Inflammatory macrophage (primary cell): ENCODE measurements at places on chromosomes 12 and 14.

DNA sequence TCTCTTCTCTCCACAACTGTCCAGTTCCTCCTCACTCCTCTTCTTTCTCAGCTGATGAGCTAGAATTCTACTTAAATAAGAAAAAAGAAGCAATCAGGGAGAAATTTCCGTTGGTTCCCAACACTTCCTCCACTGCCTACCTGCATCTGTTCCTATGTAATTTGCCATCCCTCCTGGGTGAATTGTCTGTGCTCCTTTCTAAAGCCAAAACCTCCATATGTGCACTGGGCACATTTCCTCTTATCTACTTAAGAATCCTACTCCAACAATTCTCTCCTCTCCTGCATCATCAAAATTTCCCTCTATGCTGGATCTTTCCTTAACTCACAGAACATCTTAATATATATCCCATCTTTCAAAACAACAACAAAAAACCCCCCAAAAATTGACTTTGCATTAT is 35.2 kb downstream of the GPR65 start:
- no peak for DNase-seq

DNA sequence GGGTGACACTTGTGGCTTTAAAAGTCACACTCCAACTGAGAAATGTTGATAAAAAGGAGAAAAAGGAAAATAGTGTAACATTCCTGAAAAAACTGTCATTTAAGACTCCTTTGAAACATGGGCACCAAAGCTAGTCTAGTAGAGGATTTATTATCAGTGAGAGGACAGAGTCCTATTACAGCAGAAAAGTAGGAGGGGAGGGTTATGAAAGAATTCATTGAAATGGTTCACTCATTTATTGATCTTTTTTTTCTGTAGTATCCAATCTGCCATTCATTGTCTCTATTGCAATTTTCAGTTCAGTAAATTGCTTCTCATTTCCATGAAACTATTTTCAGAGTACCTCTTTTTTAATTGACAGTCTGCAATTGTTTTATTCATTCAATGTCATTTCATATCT is 25.4 kb downstream of the PPM1A start:
- no peak for DNase-seq

GRCh38 chr12:135138-135537 is 68.6 kb downstream of the IQSEC3 start:
- DNase-seq: no peak

DNA sequence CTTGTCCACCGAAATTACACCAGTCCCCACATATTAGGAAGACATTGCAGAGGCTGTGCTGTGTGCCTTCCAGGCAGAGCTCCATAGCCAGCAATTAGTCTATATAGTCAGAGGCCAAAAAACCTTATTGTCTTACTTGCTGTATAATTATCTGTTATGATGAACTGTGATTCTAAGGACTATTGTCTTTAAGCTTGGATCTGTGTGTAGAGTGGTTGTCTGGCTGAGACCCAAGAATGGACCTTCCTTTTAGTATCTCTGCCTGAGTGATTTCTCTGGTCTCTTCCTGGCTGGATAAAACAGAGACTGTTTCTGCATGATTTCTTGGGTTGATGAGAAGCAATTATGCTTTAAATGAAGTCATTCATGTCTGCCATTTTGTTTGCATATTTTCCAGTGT is 465.3 kb downstream of the PRKD1 start:
- no peak for DNase-seq

GRCh38 chr12:27667540-27667939 is 28.7 kb upstream of the REP15 start:
- no peak for DNase-seq

- DNase-seq: no peak
Measured at GRCh38 chr14:76576047-76576741, 185.1 kb upstream of the VASH1 start.

- no peak for DNase-seq
Measured at GRCh38 chr12:67674417-67674816, 25.9 kb downstream of the DYRK2 start.

DNA sequence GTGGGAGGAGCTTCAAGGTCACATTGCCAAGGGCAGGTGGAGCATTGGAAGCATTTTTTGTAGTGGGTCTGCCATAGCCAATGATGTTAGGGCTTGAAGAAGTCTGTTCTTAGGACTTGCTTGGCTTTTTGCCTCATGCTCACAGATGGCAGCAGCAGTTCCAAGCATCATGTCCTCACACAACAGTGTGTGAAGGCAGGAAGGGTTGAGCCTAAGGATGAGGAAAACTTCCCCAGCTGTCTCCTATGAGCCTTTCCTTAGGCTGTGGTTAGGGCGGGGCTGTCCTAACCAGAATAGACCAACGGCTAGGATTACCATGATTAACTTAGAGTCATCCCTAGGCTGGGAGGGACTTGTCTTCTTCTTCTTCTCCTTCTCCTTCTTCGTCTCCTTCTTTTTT is 76.2 kb upstream of the KCNA1 start:
- DNase-seq: no peak

DNA sequence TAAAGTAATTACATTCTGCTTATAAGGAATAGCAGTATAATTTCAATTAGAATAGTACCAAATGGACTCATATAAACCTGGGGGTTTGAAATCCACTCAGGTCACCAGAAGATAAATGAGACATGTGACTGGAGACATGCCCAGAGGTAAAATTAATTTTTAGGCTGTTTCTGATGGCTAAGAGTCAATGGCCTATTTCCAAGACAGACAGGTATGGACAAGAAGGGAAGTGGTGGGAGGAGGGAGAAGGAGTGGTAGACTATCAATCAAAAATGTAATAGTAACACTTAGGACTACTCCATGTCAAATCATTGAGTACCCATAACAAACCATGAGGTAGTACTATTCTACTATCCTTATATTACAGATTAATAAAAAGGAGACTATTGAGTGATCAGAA is 544.0 kb downstream of the GALC start:
- no peak for DNase-seq

GRCh38 chr12:4244868-4245267 is 28.7 kb upstream of the CCND2 start:
- no peak for DNase-seq

- DNase-seq: peak; percentile 36
Measured at GRCh38 chr14:81172353-81172752, 48.4 kb downstream of the GTF2A1 start.

GRCh38 chr14:97177016-97177415 is 379.8 kb downstream of the VRK1 start:
- DNase-seq: no peak

GRCh38 chr14:71932229-71932981 is at the start of gene RGS6:
RGS6 (plus strand) TSS chr14:71932429.
- DNase-seq: no peak

DNA sequence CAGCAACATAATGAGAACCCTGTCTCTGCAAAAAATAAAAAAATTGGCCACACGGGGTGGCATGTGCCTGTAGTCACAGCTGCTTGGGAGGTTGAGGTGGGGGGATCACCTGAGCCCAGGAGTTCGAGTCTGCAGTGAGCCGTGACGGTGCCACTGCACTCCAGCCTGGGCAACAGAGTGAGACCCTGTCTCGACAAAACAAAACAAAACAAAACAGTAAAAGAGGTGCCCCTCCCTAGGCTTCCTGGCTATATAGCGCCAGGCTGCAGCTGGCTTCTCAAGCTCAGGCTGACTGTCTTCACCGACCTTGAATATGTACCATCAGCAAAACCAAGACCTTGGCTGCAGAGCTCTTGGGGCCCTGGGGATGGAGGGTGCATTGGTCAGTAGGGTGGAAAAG is 29.4 kb downstream of the TSPAN9 start:
- no peak for DNase-seq

- no peak for DNase-seq
Measured at GRCh38 chr12:49963976-49964815, 2.5 kb downstream of the AQP5 start.

- no peak for DNase-seq
Measured at GRCh38 chr14:94383777-94384176, 4.6 kb downstream of the SERPINA1 start.

DNA sequence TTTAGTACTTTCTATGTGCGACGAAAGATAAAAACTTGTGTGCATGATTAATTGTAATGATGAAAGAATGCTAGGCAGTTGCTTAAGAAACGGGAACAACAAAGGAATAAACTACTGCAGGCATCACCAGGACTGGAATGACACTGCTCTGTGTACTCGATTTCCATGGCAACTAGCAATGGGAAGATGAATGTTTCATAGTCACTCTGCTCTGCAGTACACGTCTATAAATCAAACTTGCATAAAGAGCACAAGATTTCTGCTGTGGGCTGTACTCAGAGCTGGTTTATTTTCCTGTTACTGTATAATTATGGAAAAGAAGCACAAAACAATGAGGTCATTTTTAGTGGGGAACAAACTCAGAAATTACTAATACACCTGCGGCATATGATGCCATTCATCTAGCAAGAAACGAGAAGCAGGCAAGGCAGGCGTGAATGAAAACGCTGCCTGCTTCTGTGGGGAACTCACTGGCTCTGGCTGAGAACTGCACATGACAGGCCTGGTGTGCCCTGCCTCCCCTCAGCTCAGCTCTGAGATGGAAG is 41.8 kb downstream of the EFCAB11 start:
- peak; percentile 87 for DNase-seq

GRCh38 chr12:77485961-77486854 is 344.5 kb upstream of the NAV3 start:
- DNase-seq: no peak

DNA sequence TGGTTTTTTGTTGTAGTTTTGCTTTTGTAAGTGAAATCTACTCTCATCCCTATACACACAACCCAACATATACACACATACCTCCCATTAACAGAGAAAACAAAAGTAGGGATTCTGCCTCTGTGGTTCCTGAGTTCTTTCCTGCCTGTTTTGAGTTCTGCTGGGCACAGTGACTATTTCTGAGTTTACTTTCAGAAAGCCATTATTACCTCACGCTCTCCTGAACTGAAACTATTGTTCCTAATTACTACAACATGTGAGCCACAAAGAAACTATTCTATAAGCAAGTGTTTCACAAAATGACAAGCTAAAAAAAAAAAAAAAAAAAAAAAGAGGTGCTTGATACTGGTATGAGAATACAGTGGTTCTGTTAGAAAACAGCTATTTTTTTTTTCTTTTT is 110.9 kb downstream of the ALG10B start:
- no peak for DNase-seq

DNA sequence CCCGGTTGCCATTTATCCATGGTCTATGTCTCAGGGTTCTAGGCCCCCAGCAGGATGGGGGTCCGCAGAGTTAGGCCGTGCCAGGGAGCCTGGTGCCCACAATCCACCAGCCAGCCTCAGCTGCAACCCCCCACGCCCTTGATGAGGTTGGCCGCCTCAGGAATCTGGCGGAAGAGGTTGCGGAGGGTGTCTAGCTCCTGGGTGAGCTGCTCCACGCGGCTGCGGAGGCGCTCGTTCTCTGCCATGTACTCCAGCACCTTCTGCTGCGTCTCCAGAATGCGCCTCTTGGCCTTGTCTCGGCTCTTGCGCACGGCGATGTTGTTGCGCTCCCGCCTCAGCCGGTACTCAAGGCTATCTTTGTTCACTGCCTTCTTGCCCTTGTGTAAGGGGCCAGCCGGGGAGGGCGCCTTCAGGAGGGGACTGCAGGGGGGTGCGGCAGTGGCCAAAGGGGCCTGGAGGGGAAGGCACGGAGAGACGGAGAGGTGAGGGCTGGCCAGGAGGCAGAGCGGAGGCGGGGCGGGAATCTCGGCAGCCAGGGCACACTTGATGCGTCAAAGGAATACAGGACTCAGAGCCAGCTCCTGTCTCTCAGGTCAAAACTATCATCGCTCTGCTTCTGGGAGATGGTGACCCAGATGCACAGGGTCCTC is 1.6 kb downstream of the CEBPE start:
- no peak for DNase-seq

DNA sequence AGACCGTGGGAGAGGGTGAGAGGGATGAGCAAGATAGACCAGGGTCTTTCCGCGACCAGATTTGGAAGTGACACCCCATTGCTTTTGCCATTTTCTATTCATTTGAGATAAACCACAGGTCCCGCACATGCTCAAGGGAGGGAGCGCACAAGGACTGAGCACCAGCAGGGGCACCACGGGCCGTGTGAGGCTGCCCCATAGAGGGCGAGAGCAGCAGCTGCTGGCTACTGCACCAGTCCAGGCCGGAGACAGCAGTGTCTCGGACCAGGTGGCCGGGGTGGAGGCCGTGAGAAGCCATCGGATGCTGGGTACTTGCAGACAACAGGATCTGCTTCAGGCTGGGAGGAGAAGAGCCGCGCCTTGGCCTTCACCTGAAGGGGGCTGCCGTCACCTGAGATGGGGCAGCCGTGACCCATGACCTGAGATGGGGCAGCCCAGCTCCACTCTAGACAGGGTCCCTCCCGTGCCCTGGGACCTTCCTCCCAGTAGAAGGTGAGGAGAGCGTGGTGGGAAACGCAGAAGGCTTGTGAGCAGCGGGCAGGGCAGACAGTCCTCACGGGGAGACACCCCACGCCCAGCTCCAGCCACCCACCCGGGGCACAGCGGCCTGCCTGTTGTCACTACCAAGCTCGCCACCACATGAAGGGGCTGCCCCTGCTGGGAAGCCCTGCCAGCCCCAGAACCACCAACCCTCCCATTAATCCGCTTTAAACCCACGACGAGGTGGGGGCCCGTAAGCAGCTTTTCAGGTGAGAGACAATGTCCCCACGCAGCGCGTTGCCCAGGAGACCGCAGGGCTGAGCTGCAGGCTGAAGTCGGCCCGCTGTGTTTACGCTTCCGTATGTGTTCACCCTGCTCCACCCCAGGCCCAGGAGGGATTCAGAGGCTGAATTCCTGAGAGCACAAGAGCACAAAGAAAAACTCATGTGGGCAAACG is 61.7 kb upstream of the FBRSL1 start:
- DNase-seq: no peak
